ENCODE measurements at places on chromosomes 3 and 15. TPM values are rescaled to one million over a fixed set of nuclear protein-coding genes. Genes with fewer than 3 reads are reported as not detected.

DNA sequence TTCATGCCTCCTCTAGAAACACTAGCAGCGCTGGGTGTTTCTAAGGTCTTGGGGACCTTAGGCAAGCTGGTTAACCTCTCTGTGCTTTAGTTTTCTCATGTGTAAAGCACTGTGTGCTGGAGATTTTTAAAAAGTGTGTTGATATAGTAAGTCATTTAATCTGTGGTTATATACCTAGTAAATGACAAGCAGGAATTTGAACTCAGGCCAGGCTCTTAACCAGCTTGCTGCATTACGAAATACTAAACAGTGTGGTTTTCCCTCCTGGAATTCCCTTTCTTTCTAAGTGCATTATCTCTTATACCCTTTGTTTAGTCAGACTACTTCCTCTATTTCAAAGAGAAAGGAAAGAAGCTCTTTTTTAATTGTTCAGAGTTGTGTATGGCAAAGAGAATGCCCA, 26.5 kb downstream of the NEO1 start:
- H3K4me3 ChIP-seq, result no peak overlapping the region
- no peaks in the 10 kb centered on the region for H3K4me1 ChIP-seq
- no peak overlapping the region for H3K27ac ChIP-seq
- no peak for DNase-seq
- no peaks in the 10 kb centered on the region for H3K27me3 ChIP-seq

DNA sequence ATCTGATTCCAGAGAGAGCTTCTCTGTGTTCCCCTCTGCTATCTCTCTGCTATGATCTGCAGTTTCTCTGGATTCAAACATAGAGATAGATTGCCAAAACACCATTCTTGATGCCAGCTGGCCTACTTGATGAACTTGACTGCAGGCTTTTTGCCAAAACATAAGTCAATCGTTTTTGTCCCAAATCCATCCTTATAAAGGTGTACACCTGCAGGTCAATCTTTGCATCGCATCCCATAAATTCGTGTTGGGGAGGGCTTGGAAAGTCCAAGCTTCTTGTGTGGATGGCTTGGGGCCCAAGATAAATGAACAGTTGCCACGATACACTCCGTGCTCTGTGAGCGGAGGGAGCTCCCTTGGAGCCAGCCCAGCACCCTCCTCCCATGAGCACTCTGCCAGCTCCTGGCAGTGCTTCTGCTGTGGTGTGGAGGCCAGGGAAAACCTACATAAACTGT, 2.7 kb downstream of the CERS3 start:
- no peaks in the 10 kb centered on the region for H3K27me3 ChIP-seq
- peaks cover 9% of the 10 kb centered on the region for H3K4me1 ChIP-seq
- H3K4me3 ChIP-seq, result no peak overlapping the region
- H3K27ac ChIP-seq, result no peak overlapping the region
- peaks cover 7% of the 10 kb centered on the region for H3K36me3 ChIP-seq
- DNase-seq, result no peak

- H3K36me3 ChIP-seq, result no peaks in the 10 kb centered on the region
- no peak overlapping the region for H3K27ac ChIP-seq
- no peaks in the 10 kb centered on the region for H3K27me3 ChIP-seq
Observed at GRCh38 chr15:92095693-92096092, 242.2 kb downstream of the SLCO3A1 start.

DNA sequence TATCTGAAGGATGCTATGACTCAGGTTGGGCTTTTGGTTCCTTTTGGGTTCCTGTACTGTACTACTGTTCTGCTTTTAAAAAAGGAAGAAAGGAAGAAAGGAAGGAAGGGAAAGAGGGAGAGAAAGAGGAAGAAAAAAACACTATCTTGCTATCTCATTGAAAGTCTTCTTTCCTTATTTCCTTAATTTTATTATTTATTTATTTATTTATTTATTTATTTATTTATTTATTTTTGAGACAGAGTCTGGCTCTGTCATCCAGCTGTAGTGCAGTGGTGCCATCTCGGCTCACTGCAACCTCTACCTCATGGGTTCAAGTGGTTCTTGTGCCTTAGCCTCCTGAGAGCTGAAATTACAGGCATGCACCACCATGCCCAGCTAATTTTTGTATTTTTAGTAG, 198.9 kb upstream of the SOX2 start:
- H3K27ac ChIP-seq, result no peak overlapping the region
- H3K4me3 ChIP-seq, result no peak overlapping the region
- H3K27me3 ChIP-seq, result no peaks in the 10 kb centered on the region
- no peak for DNase-seq
- H3K36me3 ChIP-seq, result no peaks in the 10 kb centered on the region
- no peaks in the 10 kb centered on the region for H3K4me1 ChIP-seq

DNA sequence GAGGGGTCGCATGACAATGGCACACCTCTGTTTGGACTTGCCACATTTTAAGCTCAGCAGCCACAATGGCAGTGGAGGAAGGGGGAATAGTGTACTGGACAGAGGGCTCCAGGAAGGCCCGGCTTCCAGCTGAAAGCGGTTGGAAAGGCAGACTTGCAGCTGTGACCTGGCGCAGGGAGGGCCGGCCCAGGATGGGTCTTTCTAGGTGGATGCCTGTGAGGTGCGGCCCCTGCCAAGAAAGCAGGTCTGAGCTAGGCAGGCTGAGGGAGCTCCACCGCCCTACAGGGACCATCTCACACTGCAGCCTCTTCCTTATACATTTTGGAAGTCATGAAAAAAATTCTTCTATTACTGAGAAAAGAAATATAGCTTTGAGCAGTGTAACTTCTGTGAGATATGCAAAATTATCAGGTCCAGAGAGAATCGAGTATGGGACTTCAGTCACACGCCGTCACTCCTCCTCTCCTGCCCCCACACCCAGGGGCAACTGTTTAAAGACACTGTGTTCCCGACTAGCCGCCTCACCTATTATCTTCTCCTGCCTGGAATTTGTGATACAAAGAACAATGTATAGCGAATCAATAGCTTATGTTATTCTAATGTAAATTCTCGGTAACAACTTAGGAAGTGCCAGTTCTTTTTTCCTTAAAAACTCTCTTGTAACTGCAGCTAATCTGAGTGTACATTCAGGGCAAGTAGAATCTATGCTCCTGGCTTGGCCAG, 331.0 kb downstream of the OCA2 start:
- no peaks in the 10 kb centered on the region for H3K27me3 ChIP-seq
- no peak for DNase-seq

GRCh38 chr15:71752128-71752527, 58.2 kb upstream of the NR2E3 start:
- DNase-seq, result no peak
- no peak overlapping the region for H3K4me3 ChIP-seq
- H3K27me3 ChIP-seq, result peaks cover 8% of the 10 kb centered on the region
- H3K36me3 ChIP-seq, result no peaks in the 10 kb centered on the region
- H3K27ac ChIP-seq, result no peak overlapping the region

DNA sequence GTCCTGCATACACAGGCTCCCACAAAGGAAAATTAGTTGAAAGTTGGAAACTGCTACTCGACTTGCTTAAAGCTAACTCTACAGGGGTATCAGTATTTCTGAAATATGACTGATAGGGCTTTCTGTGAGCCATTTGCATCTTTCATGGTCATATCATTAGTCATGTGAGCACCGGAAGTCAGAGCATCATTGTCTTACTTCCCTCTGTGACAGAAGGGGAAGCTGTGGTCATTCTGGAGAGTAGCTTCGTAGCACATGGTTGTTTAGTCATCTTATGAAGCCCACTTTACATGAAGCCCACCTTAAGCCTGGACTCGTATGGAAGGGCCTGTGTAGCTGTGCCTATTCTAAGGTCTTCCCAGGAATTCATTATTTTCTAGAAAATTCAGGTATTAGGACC, 69.0 kb downstream of the COL6A5 start:
- no peak overlapping the region for H3K27ac ChIP-seq
- no peaks in the 10 kb centered on the region for H3K4me1 ChIP-seq
- peaks cover 13% of the 10 kb centered on the region for H3K27me3 ChIP-seq

DNA sequence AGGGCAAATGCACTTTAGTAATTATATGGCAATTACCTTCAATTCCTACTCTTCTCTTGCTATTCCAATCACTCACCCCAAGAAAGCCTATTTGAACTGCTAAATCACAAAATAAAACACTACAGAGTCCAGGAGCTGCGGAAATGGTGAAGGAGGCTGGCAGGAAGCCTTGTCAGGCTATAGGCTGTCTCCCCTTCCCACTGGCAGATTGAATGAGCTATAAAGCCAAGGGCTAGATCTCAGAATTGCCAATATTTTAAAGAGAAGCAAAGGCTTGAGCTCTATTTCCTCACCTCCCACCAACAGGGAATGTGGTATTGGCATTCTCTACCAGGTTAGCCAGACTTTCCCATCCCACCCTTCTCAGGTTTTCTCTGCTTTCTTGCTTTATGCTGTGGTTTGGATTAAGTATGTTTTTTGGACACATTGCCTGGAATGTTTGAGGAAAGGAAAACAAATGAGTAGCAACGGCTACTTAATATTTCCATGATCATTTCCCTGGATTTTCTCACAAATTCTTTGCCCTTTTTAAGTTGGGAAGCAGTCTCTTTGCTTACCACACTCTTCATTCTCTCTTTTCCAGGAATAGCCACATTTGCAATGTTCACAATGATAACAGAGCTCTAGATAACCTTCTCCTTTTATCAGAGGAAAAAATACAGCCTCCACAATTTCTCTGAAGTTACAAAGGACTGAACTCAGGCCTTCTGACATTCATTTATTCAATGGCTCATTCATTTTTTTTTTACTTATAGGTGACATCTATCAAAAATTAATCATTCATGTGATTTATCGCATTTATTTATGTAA, 1125.4 kb downstream of the ROBO1 start:
- H3K4me3 ChIP-seq, result no peak overlapping the region
- no peaks in the 10 kb centered on the region for H3K36me3 ChIP-seq
- H3K27ac ChIP-seq, result no peak overlapping the region
- DNase-seq, result no peak
- H3K4me1 ChIP-seq, result no peaks in the 10 kb centered on the region
- no peaks in the 10 kb centered on the region for H3K27me3 ChIP-seq

- H3K36me3 ChIP-seq, result no peaks in the 10 kb centered on the region
- no peaks in the 10 kb centered on the region for H3K4me1 ChIP-seq
- DNase-seq, result no peak
- H3K4me3 ChIP-seq, result no peak overlapping the region
- no peak overlapping the region for H3K27ac ChIP-seq
Observed at GRCh38 chr3:73448761-73449301, 175.9 kb downstream of the PDZRN3 start.

DNA sequence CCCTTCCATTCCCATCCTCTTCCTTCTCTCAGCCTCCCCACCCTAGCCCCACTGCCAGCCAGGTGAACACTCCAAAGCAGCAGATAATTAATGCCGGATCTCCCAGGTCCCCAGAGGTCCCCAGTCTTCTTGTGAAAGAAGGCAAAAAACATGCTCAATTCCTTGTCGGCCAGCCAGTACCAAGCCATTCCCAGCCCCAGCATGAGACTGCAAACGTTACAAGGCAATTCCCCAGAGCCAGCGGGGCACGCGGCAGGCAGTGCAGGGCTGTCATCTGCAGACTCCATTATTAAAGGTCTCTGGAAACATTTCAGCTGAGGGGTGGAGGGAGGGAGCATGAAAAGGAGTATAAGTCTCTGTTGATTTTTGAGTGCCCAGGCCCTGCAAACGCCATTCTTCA, 117.8 kb downstream of the XXYLT1 start:
- no peak for DNase-seq
- no peak overlapping the region for H3K4me3 ChIP-seq
- peaks cover 39% of the 10 kb centered on the region for H3K4me1 ChIP-seq
- H3K36me3 ChIP-seq, result peaks cover 9% of the 10 kb centered on the region
- peaks cover 2% of the 10 kb centered on the region for H3K27me3 ChIP-seq
- no peak overlapping the region for H3K27ac ChIP-seq

- no peak overlapping the region for H3K27ac ChIP-seq
- H3K4me1 ChIP-seq, result no peaks in the 10 kb centered on the region
- H3K4me3 ChIP-seq, result no peak overlapping the region
- no peak for DNase-seq
Observed at GRCh38 chr3:124823648-124824047, 63.5 kb downstream of the ITGB5 start.

Gene GOLGA8S
- 0.11 TPM for total RNA-seq

Gene COL6A5
- total RNA-seq, result not detected

Gene CLDN11
- not detected for total RNA-seq

Gene TMCO5A
- total RNA-seq, result not detected

Gene PLA2G4F
- total RNA-seq, result not detected

Gene CFAP91
- total RNA-seq, result 0.25 TPM

Gene PAQR5
- total RNA-seq, result not detected

Data from activated CD4-positive, alpha-beta T cell treated with anti-CD3 and anti-CD28 coated beads for 36 hours (primary cell).